ENCODE measurements at places on chromosomes 5 and 9.

DNA sequence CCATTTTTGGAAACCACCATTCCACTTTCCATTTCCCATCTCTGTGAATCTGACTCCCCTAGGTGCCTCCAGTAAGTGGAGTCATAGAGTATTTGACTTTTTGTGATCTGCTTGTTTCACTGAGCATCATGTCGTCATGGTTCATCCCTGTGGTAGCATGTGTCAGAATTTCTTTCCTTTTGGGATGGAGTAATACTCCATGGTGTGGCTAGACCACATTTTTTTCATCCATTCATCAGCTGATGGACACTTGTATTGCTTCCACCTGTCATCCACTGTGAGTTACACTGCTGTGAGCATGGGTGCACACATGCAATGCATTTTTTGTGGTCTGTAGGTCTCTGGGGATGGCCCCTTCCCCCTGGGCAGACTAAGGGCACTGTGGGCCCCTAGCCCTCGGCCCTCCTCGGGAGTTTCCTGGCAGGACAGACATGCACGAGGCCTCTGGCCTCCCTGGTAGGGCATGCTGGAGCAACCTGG is 115.9 kb downstream of the GADD45G start:
- DNase-seq: no peak

DNA sequence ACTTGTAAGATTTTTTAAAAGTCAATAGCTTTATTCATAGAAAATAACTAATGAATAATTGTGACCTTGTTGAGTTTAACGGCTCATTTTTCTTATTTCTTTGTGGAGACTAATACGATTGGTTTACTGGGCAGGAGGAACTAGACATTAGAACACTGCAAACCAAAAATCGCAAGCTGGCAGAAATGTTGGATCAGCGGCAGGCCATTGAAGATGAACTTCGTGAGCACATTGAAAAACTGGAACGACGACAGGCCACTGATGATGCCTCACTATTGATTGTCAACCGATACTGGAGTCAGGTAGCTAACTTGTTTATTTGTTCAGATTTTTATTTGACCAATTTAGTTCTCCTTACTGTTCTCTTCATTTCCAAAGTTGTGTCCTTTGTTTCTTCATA is 6.4 kb downstream of the RNF20 start:
- DNase-seq: no peak

DNA sequence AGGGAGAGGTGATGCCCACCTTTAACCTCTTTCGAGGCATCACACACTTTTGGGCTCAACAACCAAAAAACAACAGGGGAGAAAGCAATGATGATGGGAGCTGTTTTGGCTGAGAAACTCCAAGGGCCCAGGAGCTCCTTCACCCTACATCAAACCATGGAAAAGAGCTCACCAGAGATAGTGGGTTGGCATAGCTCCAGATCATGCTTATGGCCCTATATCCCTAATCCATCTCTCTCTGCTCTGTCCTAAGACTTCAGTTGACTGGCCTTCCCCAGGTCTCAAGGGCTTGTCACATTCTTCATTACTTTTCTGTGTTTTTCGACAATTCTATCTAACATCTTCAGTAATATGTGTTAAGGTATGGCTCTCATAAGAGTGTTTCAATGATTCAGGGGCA is 5.7 kb upstream of the CTSL start:
- no peak for DNase-seq

DNA sequence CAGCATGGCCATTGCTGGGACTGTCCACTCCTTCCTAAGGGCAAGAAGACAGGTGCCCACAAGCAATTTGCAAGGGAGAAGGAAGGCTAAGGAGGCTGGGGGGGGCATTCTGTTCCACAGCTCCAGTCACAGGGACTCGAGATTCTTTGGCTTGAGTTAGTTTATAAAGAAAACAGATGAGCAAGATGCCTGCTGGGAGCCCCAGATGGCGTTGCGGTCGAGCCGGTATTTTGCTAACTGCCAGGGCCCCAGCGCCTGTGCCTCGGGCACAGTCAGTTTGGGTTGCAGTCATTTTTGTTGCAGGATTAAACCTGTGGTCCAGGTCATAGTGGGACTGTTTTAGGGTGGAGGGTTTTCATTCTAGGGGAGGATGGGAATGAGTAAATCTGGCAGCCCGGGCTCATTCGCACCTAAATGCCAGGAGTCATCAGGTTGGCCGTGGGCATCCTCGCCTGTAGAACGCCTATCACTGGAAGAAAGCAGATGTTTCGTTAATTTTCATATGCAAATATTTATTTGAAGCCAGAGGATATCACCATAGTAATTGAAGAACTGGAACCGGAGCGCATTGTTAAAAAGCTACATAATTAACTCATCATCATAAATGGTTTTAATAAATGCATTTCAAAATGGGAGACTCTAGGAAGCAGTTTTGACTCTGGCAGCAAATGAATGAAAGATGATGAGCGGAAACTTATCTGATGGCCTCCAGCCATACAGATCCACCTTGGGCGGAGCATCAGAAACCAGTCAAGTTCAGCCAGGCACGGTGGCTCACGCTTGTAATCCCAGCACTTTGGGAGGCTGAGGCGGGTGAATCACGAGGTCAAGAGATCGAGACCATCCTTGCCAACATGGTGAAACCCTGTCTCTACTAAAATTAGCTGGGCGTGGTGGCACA is 87.1 kb upstream of the FCN2 start:
- no peak for DNase-seq

GRCh38 chr5:93573354-93574351 is 7.4 kb downstream of the NR2F1-AS1 start:
- no peak for DNase-seq

DNA sequence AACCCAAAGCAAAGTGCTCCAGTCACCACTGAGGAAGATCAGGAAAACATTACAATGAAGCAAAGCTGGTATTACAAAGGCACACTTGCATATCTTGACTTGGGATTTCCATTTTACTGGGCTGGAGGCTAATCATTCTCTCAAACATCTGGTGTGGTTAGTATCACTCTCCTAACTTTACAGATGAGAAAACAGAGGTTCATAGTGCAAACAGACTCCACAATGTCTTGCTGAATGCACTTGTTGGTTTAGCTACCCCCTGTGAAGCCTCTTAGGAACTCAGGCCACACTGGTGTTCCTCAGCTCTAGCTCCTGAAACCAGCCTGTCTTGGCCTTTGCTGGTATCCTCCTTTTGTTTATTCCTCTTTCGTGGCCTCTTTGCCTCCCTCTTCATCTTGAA is 29.5 kb upstream of the SMAD5 start:
- no peak for DNase-seq

Data from stimulated activated CD4-positive, alpha-beta T cell treated with anti-CD3 and anti-CD28 coated beads, Interleukin-1b, Interleukin-23, amount 100 ng/mL, for 1 hour (primary cell).